ENCODE measurements at places on chromosomes 16 and 17.
A peak's percentile ranks its signal among the peaks of the same experiment; 100 is the strongest.

GRCh38 chr17:74883241-74883745 is 10.1 kb downstream of the FADS6 start:
- no peak for DNase-seq

DNA sequence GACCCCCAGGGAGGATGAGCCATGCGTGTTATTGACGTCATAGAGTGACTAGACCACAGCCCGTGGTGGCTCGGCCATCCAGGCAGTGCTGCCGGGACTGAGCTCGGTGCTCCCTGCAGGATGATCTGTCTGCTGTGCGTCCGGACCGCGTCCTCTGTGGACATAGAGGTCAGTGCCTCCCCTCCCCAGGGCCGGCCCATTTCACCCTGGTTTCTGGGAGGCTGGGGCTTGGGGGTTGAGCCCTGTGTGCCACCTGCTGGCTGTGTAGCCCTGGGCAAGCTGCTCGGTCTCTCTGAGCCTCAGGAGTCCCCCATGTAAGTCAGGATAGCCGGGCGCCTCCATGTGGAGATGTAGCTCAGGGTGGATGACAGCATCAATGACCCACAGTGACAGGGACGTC is 8.3 kb downstream of the TSC2 start:
- DNase-seq, result no peak

GRCh38 chr17:67360880-67361279 is 5.5 kb downstream of the PSMD12 start:
- no peak for DNase-seq

GRCh38 chr17:80621335-80621996 is 76.8 kb downstream of the RPTOR start:
- no peak for DNase-seq

GRCh38 chr17:59357219-59357697 is 25.8 kb downstream of the YPEL2 start:
- no peak for DNase-seq

- no peak for DNase-seq
These were observed 29.7 kb downstream of the SLC5A11 start for GRCh38 chr16:24875466-24875865.

DNA sequence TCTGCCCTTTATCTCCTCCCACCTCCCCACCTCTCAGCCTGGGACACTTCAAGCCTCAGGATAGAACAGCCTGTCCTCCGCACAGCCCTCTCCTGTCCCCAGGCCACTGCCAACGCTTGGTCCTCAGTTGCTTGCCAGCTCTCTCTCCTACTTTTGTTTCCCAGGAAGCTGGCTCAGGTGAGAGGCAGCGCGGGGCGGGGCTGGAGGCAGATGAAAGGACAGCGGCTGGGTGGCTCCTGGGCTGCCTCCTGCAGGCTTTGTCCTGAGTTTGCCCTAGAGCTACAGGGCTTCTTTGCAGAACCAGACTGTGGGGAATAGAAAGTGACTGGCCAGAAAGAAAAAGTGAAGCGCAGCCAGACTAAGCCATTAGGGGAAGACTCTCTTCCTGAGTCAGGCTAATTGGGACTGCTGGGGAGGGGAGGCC is 48.2 kb upstream of the CDC42EP4 start:
- no peak for DNase-seq

DNA sequence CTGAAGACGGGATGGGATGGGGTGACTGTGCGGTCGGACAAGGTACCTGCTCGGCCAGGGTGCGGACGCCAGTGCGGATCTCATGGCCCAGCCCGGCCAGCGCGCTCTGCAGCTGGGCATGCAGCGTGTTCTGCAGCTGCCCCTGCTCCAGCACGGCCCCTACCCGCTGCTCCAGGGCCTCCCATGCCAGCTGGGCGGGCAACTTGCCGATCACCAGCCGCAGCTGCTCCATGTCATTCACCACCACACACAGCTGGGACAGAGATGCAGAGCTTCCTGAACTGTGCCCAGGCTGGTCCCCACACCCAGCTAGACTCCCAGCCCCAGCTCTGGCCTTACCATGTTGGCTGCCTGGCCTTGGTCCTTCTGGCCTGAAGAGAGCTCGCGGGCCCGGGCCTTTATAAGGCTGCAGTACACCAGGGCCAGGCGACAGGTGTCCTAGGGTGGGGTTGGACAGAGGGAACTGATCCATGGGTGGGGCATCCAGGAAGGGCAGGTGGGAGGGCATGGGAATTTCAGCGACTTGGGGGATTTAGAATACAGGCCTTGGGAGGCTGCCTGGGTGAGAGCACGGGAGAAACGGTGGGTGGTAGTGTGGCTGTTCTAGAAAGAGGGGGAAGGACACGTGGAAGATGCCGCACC is 9.8 kb downstream of the UNC13D start:
- no peak for DNase-seq

- DNase-seq, result no peak
These were observed 391.4 kb downstream of the UTP18 start for GRCh38 chr17:51651513-51652298.

DNA sequence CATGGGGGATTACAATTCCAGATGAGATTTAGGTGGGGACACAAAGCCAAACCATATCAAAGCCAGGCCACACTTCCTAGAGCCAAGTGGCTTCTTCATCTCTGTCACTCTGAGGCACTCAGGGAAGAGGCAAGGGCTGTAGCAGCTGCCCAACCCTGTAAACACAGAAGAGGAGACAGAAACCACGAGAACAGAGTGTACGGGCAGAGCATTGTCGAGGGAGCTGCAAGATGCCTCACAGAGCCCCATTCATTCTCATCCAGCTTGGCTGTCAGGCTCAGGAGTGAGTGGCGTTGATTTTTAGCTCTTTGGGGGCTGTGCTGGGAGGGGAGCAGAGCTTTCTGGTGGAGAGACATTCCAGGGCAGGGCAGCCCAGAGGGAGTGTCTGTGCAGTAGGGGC is 117.2 kb upstream of the SALL1 start:
- no peak for DNase-seq

DNA sequence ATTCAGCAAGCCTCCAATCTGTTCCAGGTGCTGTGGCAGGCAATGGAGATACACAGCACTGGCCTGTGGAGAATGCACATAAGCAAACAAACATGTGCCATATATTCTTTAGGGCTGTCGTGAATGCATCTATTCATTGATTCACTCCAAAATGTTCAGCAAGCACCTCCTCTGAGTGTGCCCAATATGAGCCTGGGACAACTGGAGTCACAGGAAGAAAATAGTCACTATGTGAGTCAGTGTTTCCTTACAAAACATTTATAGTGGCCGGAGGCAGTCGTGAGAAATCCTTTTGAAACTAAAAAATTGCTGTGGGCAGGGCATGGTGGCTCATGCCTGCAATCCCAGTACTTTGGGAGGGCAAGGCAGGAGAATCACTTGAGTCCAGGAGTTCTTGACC is 310.1 kb downstream of the CA10 start:
- no peak for DNase-seq

GRCh38 chr16:69397821-69398521 is 12.2 kb upstream of the TERF2 start:
- no peak for DNase-seq

DNA sequence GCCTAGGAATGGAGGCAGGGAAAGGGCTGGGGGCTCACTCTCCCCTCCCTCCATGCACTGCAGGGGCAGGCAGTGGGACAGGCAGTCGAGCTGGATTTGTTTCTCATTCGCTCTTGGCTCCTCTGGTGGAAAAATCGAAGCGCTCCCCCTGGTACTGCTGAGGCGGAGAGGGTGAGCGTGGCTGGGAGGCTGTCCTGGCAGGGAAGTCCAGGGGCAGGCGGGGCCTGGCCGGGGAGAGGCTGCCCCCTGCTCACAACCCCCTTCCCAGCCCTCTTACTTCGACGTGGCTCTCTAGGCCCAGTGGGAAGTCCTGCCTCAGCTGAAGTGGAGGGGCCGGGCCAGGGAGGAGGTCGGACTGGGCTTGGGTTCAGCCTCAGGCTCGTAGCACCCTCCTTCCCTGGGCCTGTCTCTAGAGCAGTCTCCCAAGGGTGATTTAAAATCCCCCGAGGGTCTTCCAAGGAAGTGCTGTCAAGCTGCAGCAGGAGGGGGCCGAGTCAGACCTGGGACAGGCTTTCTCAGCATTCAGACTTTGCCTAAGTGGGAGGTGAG is 16.5 kb upstream of the TMEM92 start:
- DNase-seq, result no peak

- DNase-seq, result no peak
These were observed 769.1 kb upstream of the CDH8 start for GRCh38 chr16:62805221-62805857.

DNA sequence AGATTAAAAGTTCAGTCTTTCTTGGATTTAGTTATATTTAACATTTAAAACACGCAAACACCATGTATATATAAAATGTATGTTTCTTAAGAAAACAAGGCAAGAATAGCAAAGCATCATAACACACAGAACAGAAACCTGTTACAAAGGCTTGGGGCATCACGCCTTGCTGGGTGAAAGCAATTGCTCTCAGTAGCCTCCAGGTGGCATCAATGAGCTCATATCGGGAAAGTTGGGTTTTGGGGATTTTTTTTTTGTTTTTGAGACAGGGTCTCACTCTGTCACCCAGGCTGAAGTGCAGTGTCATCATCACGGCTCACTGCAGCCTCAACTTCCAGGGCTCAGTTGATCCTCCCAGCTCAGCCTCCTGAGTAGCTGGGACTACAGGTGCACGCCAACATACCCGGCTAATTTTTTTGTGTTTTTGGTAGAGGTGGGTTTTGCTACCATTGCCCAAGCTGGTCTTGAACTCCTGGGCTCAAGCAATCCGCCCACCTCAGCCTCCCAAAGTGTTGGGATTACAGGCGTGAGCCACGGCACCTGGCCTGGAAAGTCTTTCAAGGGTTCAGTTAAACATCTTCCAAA is 56.9 kb downstream of the CYB5D2 start:
- DNase-seq, result peak; percentile 54

All from CD4-positive, alpha-beta T cell treated with Interleukin-2 at 100 ng/mL for 4 hours (primary cell).